ENCODE measurements at places on chromosomes 13 and 19.

DNA sequence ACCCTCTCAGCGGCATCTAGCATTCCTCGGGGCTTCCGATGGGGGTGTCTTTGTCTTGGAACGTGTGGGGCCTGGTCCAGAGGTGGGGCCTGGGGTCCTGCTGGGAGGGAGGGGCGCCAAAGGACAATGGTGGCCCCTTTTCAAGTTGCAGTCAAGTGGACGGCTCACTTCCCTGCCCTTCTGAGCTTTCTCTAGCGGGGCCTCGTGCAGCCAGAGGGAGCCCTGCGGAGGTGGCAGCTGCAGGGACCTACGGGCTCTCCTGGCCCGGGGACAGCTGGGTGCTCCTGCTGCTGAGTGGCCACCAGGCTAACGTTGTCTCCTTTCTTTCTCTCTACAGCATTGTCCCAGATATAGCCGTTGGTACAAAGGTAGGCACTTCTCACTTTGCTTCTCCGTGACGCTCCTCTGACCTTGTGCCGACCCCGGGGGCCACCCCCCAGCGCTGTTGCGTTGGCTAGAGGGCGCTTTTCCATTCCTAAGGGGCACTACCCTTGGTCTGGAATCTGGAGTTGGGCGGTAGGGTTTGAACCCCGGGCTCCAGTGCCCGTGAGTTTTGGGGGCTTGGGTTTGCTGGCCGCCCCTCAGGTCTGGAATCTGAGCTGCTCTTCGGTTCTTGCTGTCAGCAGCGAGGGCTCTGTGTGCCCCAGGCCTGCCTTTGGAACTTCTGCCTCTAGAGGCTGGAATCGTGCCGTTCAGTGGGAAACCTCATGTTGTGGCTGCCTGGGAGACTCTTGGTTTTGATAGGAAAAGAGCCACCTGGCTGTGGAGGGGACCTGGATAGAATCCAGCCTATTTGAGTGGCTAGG, 2.0 kb downstream of the PTBP1 start:
- no peak for DNase-seq

GRCh38 chr13:102131246-102131645, 270.6 kb downstream of the FGF14 start:
- DNase-seq: no peak

- no peak for DNase-seq
Observed at GRCh38 chr13:106357198-106357597, 178.3 kb downstream of the EFNB2 start.

DNA sequence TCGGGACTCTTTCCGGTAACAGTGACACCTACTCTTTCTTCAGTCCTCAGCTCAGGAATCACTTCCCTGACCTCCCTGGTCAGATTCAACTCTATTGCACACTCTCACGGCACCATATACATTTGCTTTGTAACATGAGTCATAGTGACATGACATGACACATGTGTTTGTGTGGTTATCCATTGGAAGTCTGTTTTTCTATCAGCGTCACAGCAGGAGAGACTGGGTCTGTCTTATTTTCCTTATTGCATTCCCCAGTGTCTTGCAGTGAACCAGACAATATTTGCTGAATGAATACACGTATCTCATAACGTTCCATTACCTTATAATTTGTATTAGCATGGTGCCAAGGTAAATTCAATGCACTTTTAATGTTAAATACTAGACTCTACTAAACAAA, 102.0 kb downstream of the DCLK1 start:
- DNase-seq: no peak

GRCh38 chr19:42288387-42288786, 13.5 kb upstream of the PRR19 start:
- no peak for DNase-seq

- DNase-seq: no peak
Observed at GRCh38 chr19:41206456-41206855, 12.6 kb upstream of the AXL start.

GRCh38 chr19:46674416-46675178, 13.6 kb upstream of the DACT3 start:
- peak; percentile 12 for DNase-seq

DNA sequence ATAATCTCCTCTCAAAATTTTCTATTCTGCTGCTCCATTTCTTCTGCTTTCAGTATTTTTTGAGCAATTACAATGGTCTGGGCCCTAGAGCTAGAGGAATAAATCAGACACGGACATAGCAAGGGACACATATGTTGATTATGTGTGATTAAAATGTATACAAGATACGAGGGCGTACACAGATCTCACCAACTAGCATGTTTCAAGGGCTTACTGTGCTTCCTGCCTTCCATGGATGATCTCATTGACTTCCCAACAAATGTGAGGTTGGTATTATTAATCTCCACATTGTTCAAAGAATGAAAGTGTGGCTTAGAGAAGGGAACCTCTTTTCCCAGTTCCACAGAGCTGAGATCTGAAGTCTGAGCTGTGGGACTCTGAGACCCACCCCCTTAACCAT, 9.1 kb downstream of the PLD3 start:
- DNase-seq: no peak

- peak; percentile 49 for DNase-seq
Observed at GRCh38 chr13:95676105-95676761, 706 bp upstream of the DNAJC3 start.

GRCh38 chr13:66556306-66556705, 673.8 kb downstream of the PCDH9 start:
- no peak for DNase-seq

DNA sequence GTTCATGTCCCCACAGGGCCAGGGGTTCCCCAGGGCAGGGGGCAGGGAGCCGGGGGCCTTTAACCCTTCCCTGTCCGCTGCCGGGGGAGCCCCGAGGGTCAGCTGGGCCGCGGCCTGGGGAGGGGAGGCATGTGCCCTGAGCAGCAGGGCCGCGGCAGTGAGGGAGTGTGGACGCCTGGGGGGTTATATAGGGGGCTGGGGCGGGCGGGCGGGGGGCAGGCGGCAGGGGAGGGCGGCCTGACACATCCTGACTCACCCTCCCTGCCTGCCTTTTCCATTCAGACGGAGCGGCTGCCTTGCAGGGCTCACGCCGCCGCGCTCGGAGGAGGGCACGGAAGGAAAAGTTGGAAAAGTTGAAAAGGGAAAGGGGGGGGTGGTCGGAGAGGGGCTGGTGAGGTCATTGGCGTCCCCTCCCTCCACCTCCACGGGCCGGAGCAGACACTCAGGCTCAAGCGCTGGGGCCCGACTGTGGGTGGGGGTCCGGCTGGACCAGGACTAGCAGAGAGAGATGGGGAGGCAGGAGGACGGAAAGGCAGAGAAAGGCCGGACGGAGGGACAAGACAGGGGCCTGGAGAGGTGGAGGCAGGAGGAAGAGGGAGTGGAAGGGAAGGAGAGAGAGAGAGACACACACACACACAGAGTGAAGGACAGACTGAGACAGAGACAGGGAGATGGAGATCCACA, at the start of gene IL11:
IL11 (minus strand) TSS at position 159 of the 684 bp plus-strand sequence; CDS start at position 6, 153 bp downstream.
- DNase-seq: no peak

DNA sequence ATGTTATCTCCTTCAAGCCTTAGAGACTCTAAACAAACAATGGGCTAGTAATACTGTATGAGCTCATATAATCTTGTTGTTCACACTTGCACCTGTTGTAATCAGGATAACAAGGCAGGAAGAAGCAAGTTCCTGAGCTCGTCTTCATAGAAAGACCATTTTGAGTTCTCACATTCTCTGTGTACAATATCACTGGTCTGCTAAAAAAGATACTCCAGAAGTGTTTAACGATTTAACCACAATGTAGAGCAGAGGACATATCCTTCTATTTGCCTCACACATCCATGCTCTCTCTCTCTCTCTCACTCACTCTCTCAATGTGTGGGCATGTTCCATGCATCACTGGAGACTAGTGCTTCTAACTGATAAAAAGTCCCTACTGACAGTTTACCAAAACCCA, 122.9 kb downstream of the MIPEP start:
- no peak for DNase-seq

DNA sequence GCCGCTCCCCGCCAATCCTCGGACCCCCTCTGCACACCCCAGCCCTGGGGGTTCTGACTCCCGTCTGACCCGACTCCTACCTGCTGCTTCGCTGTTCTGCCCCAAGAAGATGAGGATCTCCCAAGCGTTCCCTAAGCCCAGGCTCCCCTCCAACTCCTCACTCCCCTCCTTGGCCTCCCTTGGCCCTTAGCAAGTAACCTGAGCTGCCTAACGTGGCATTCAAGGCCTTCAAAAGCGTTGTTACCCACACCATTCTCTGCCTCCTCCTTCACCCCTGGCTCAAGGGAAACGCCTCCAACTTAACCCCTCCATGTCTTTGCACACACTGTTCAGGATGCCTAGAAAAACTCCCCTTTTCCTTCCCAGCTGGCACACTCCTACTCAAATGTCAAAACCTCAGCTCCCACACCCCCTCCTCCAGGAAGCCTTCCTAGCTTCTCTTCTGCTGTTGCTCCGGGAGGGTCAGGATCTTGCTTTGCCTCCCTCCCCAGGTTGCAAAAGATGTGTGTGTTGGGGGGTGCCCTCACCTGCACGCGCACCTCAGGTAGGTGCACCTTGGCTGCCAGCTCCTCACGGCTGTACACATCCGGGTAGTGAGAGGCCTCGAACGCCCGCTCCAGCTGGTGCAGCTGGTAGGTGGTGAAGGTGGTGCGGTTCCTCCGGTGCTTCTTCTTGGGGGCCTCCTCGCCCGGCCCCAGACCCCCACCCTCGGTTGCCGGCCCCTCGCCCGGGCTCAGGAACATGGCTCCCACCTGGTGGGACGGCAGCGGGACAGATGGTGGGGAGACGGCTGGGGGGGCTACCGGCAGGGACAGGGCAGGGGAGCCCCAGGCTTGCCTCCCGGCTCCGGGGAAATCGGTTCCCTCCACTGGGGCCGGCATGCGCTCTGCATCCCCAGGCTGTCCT, 775 bp downstream of the RAX2 start:
- no peak for DNase-seq

DNA sequence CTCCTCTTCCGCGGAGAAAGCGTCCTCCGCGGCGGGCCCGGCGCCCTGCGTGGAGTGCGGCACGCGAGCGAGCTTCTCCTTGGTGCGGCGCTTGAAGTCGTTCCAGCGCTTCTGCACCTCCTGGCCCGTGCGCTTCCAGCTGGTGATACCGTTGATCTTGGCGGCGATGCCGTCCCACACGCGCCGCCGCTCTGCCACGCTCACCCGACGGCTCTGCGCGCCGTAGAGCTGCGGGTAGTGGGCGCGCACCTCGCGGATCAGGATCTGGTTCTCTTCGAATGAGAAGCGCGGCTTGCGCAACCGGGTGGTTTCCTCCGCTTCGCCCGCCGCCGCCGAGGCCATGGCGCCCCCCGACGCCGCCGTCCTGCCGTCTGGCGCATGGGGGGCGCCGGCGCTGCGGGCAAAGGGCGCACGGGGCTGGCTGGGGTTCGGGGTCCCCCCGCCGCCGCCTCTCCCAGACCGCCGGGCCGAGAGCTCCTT, 941 bp downstream of the MYPOP start:
- no peak for DNase-seq
